ENCODE measurements at places on chromosomes 4 and X. TPM values are rescaled to one million over a fixed set of nuclear protein-coding genes. Genes with fewer than 3 reads are reported as not detected.

The SSX4 gene
- not detected for total RNA-seq

The DCAF4L1 gene
- 0.12 TPM for total RNA-seq

The HSFX2 gene
- total RNA-seq: not detected

The IRAK1 gene
- total RNA-seq: 83.8 TPM

The CACNA1F gene
- 0.48 TPM for total RNA-seq

The TRIML2 gene
- 3.4 TPM for total RNA-seq

The CDX4 gene
- not detected for total RNA-seq

The ZNF595 gene
- total RNA-seq: 7.0 TPM

The TRPC3 gene
- total RNA-seq: 0.45 TPM

The NHS gene
- 27.8 TPM for total RNA-seq

The PDHA2 gene
- total RNA-seq: not detected

The STOX2 gene
- 16.6 TPM for total RNA-seq

The QRFPR gene
- 1.4 TPM for total RNA-seq

The KIT gene
- total RNA-seq: 19.5 TPM

The SLC6A14 gene
- total RNA-seq: 1.1 TPM

- DNase-seq: no peak
Observed at GRCh38 chr4:148540622-148541326, 98.6 kb upstream of the NR3C2 start.

GRCh38 chrX:154464806-154465365 lies 6.8 kb downstream of the PLXNA3 start:
- no peak for DNase-seq

DNA sequence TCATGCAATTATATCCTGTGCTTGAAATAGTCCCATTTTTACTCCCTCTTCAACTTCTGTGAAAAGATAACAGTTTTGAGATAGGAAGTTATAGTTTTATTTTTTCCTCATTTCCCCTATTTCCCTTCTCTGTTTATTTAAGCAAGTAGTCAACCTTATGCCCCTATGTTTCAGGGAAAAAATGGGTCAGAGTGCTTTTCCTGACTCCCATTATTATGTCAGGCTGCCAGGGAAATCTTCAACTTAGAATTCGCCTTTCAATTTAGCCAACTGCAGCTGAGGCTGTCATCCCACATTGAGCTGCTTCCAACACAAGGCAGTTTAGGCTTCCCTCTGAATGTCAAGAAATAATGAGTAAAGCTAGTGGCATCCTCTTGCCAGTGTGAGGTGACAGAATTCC lies 42.3 kb downstream of the NXT2 start:
- no peak for DNase-seq

GRCh38 chrX:28189011-28189410 lies 207.8 kb upstream of the DCAF8L1 start:
- DNase-seq: no peak

DNA sequence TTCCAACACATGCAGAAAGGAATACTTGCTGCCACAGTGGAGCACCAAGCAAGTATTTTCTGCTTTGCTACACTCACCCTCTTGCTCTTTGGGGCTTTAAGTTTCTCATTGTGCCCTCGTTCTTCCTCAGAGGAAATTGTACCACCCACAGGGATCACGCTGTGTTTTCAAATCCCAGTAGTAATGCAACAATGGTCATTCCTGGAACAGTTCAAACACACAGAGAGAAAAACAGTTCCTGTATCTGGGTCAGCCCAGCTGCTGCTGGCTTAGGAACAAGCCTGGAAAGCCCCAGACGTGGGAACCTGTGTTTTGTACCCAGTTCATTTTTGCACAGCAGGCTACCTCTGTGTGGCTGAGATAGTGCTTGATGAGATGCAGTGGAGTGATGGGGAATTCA lies 907.8 kb downstream of the STPG2 start:
- DNase-seq: no peak

- no peak for DNase-seq
Observed at GRCh38 chrX:124555036-124555595, 208.8 kb downstream of the SH2D1A start.

- no peak for DNase-seq
Observed at GRCh38 chr4:53804719-53805118, 213.4 kb upstream of the LNX1 start.

DNA sequence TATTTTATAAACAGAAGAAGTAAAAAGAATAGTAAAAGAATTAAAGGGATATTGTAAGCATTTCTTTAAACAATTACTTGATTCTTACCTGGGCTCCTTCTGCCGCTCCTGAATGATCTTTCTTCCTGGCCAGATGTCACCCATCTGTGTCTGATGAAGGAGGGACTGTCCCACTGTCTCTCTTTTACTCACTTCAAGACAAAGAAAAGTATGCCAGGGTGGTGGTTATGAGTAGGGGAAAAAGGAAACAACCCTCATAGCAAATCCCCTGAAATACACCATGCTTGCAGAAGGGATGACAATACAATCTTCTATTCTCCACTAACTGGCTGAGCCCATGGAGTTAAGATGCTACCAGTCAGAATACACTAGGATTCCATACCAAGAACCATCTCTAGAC lies 31.1 kb downstream of the SYTL4 start:
- DNase-seq: no peak

- DNase-seq: no peak
Observed at GRCh38 chrX:96372313-96373046, 312.2 kb upstream of the DIAPH2 start.

- DNase-seq: no peak
Observed at GRCh38 chr4:125461676-125462363, 147.1 kb downstream of the FAT4 start.

GRCh38 chrX:2955838-2956237 lies 26.7 kb upstream of the ARSD start:
- DNase-seq: no peak

- DNase-seq: no peak
Observed at GRCh38 chr4:82864336-82864979, 26.5 kb downstream of the SEC31A start.

DNA sequence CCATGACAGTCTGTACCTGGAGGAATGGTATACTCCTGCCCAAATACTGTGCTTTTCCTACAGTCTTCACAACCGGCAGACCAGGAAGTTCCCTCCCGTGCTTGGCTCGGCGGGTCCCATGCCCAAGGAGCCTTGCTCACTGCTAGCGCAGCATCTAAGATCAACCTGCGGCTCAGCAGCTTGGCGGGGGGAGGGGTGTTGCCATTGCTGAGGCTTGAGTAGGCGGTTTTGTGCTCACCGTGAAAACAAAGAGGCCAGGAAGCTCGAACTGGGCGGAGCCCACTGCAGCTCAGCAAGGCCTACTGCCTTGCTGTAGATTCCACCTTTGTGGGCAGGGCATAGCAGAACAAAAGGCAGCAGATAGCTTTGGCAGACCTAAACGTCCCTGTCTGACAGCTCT lies 152.7 kb downstream of the TEX11 start:
- DNase-seq: no peak

GRCh38 chr4:52860361-52860760 lies 1.8 kb upstream of the RASL11B start:
- DNase-seq: no peak

- DNase-seq: no peak
Observed at GRCh38 chrX:118199997-118200396, 83.4 kb upstream of the KLHL13 start.

DNA sequence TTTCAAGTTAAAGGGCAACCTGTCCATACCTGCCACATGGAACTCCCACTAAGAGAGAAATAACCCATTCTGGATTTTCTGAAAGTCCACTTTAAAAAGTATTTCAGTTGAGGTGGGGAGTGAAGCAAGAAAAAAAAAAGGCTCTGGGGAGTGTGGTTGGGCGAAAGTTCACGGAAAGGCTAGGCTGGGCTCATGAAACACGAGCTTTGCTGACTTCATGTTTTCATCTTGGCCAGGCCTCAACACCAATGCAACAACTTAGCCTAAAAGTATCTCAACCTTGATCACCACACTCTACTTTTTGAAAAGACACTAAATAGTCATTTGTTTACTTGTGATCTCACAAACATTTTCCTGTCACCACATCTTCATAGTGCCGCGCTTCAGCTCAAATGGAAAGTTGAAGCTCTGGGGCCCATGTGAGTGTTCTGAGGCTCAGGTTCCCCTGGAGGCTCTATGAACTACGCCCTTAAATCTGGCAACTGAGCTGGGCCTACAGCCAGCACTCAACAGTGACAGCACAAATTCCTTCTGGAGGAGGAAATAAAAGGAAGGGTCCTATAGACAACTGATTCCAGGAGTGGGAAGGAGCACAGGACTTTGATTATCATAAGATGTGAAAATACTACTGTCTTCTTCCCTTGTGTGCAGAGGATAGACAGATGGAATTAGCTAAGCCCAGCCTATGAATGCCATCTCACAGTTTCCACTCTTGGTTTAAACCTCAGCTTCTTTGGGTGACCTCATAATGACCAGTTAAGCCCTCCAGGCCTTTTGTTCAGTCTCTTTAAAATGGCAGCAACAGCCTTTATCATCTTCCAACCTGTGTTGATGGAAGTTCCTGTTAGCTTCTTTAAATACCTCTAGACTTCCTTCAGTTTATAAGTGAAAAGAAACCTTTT lies 5.1 kb downstream of the CD40LG start:
- no peak for DNase-seq

GRCh38 chr4:80074651-80075050 lies 1.6 kb upstream of the ANTXR2 start:
- DNase-seq: no peak

- DNase-seq: no peak
Observed at GRCh38 chr4:170323623-170324022, 233.9 kb upstream of the AADAT start.

GRCh38 chr4:25842229-25842845 lies 20.5 kb downstream of the SEL1L3 start:
- DNase-seq: no peak

GRCh38 chr4:99878604-99879003 lies 15.6 kb downstream of the LAMTOR3 start:
- no peak for DNase-seq

DNA sequence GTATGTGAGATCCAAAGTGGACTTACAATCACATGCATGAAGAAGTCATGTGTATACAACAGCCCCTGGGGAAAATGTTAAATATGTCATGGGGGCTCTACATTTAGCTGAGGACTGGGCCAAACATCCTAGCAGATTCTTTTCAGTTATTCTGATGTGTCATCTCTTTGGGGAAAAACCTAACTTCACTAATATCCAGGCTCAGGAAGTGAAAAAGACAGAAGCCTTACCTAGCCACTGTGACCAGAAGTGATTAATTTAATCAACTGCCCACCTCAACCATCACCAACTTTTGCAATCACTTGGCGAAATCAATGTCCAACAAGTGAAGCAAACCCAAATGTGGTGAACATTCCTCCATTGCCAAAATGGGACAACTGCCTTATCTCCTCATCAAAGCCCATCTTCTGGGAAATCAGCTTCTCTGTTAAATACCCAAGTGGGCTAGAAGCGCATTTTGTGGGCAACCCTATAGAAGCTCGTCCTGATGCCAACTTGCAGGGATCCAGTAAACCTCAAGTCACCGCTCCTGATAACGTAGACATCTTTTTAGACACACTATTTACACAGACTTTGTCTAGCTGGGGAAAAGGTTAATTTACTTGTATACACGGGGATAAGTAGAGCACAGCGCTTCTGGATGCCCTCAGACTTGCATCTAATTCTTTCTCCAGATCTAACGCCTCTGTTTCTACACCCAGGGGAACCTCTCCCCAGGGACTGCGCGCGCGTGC lies 1.4 kb upstream of the HHIP start:
- DNase-seq: no peak

- DNase-seq: no peak
Observed at GRCh38 chr4:99637174-99637573, 20.5 kb downstream of the C4orf54 start.

DNA sequence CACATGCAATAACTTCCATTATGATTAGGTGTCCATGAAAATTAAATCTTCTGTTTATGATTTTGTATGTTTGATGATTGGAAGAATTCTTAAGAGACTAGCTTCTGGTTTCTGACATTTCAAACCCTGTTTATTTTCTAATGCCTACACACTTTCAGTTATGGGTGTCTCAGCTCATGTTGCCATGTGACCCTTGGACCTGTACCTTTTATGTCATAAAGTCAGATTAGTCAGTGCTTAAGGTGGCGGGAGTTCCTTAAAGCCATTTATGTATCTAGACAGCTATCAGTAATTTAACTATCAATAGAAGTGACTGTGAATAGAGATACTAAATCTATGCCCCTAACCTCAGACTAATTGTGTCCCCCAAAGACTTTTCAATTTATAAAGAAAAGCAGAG lies 155.6 kb downstream of the GBA3 start:
- no peak for DNase-seq
